Activated effector memory CD4-positive, alpha-beta T cell treated with anti-CD3 and anti-CD28 coated beads, Interleukin-2, amount 50 U/mL, for 16 hours (primary cell): ENCODE measurements at places on chromosomes 13 and 19.
A peak's percentile ranks its signal among the peaks of the same experiment; 100 is the strongest.

DNA sequence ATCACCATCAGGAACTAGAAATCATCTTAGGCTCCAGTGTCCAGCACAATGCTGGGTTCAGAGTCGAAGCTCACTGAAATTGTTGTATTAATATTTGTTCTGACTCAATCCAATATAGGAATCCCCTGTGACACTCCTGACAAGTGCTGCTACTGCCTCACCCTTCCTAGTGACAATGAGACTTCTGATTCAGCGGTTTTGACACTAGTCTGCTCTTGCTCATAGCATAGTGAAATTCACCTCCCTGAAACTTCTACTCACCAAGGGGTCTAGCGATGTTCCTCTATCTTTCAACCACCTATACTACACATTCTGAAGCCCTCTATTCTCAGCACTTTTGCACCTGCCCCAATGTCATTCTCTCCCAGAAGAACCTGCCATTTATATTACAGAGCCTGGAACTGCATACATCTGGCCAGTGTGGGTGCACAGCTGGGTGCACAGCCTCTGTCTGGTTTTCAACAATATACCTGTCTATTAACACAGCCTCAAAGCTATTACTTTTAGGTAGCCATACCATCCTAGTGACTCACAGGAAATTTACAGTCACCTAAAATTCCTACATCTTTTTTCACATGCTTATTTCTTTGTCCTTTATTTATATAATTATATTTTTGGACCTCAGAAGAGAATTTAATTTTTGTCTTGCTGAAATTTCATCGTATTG is 88.3 kb downstream of the DOCK9 start:
- no peak for DNase-seq

DNA sequence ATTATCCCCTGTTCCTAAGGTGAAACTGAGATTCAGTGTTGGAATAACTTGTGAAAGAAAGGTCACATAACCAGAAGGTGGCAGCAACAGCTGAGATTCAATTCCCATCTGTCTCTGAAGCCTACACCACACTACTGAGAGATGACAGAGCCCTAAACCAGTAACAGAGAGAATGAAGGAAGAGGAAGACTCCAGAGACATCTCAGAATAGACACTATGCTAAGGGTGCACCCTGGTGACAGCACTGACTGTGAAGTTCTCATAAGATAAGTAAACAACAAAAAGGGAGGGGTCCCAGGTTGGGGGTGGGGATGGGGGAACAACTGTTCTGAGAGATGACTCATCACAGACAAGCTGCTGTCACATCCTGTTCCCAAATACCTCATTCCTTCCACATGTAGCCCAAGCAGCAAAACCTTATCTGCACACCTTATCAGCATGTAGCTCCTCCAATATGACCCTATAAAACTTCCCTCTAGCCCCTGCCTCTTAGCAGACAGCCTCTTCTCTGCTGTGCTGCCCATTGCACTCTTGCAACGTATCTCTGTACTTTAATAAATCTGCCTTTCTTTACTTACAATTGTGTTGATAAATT is 46.5 kb downstream of the UTP14C start:
- no peak for DNase-seq

- no peak for DNase-seq
Observed at GRCh38 chr13:58963321-58963720, 1200.4 kb downstream of the DIAPH3 start.

DNA sequence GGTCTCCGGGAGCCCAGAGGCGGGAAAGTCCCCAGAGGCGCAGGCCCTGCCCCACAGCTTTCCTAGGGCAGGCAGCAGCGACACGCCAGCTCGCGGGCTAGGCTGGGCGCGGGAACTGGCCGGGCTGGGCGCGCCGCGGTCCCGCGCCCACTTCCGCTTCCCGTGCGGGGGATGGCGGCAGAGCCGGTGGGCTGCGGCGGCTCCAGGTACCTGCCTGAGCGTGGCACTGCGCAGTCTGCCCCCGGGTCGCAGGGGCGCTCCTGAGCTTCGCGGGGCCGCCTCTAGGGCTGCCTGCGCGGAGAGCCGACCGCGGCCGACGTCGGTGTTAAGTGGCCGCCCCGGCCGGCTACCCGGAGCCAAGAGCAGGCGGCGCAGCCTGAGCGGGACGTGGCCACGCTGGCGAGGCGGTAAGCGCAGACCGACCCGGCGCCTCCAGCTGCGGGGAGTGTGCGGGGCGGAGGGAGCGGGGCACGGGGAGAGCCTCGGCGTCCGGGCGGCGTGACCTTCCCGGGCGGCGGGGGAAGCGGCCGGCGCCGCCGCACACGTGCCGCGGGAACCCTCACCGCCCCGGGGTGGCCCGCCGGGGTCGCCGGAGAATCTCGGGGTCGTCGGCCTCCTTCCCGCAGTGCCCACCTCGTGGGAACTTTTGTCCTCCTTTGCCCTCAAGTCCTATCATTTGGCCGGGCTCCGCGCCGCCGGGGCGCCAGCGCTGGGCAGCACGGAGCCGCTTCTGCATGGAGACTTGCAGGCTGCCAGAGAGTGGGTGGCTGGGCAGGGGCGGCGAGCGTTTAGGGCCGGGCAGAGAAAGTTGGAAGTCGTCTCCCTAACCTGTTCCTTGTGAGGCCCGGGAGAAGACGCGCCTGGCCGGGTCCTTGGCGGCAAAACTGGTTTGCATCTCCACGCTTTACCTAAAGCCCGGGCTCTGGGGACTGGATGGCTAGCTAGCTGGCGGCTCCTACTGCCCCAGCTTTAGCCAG is 31.4 kb upstream of the MPHOSPH8 start:
- DNase-seq: peak; percentile 71

DNA sequence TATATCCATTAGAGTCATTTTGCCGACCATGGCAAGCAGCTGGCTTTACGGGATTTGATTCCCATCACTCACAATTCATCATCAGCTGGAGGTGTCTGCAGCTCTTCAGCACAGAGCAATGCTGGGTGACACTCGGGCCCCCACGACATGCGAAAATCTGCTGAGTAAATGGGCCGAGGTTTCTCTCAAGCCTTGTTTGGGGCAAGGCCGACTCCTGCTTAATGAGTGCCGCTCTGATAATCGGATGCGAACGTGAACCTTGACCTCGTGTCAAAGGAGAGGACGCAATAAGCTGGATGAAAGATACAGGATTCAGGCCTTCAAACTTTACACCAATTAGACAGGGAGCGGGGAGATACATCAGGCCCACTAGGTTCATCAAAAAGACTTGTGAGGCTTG is 65.2 kb downstream of the GGACT start:
- DNase-seq: no peak

GRCh38 chr19:41599175-41599966 is 23.4 kb downstream of the CEACAM21 start:
- no peak for DNase-seq
